ENCODE measurements at places on chromosomes 6 and 20.

GRCh38 chr6:136723780-136724179 is 68.5 kb downstream of the MAP3K5 start:
- no peak for DNase-seq

DNA sequence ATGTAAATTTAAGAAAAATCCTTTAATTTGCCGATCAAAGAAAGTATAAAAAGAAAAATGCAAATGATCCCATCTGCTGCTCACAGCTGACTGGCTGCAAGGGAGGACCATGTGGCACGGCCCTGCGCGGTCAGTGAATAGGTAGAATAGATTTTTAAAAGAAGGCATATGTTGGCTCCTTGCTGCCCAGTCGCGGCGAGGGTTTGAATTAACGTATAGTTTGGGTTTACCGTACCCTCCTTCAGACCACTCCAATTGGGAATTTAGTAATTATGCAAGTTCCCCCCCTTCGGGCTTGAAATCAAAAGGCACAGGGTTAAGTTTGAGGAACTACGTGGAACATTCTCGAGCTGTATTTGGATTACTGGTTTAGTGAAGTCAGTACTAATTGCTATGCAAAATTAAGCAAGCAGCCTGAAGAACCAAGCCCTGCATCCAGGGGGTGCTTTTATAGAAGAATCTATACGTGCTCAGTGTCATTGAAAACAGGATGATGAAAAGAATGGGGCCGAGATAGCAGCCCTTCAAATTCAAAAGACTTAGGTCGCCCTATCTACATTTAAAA is 1.1 kb upstream of the BEND3 start:
- no peak for DNase-seq

- DNase-seq = no peak
Measured at GRCh38 chr20:54070187-54070987, at the start of gene BCAS1. TSS of gene BCAS1 (minus strand) at chr20:54070594. CDS start at chr20:54058718, 11,876 bp downstream.

DNA sequence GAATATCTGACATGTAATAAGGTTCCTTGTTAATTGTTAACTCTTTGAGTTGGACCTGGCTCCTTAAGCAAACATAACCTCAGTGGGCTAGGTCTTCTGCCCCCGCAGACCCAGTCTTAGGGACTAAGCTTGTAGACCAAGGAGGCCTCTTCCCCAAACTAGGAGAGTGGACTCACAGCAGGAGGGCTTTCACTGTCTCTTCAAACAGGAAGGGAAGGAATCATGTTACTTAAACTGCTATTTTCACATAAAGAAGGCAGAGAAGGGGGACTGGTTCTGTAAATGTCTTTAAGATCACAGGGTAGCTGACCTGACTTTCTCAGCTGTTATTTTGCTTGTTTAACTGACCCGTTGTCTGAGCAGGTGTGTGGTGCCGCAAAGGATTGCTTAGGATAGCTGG is 34.9 kb upstream of the PRDM1 start:
- DNase-seq = no peak

DNA sequence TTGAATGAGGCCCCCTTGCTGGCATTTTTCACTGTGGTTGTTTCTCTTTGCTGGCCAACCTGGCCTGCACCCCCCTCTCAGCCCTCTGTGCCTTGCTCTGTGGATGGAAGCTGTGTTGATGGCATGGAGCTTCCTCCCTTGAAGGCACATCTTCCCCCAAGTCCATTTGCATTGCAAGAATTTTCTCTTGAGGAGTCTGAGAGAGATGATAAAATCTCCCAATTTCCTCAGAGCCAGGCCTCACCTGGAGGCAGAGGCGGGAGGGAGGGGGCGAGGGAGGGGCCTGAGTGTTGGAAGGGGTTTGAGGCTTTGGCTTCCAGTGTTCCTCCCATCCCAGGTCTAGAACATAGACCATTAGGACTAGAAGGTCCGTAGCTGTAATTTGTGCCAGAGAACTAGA is 175.1 kb downstream of the SCP2D1 start:
- no peak for DNase-seq

DNA sequence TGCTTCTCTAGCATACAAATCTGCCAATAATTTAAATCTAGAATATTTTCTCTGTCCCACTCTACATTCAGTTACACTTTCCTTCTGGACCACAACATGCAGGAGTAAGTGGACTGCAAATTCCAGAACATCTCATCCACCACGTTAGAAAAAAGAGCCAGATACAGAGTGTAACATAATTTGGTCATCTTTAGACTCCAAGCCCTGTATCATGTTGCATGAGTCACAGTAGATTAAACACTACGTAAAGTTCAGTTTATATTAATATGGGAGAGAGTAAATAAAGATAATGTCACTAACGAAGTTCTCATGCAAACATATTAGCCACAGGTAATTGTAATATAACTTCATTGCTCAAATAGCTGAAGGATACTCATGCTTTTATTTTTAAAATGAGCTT is 327.0 kb downstream of the C6orf118 start:
- DNase-seq = no peak

DNA sequence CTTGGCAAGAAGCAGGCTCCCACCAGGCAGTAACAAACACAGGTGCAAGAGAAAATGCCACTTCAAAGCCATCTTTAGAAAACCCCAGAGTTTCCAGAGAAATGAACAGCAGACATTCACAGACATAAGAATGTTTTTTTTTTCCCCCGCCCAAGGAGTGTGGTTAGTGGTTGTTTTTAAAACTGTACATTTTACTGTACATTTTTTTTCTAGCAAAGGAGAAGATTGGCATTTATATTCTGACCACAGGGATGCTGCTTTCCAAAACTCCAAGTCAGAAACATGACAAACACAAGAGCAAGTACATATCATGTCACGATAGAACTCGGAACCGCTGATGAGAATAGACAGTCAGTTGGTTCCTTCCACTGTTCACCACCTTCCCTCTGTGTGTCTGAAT is 197.9 kb downstream of the LRFN2 start:
- no peak for DNase-seq

- no peak for DNase-seq
Measured at GRCh38 chr6:52725535-52726192, 37.6 kb downstream of the GSTA2 start.

GRCh38 chr6:122416825-122417224 is 17.4 kb downstream of the HSF2 start:
- no peak for DNase-seq

- DNase-seq = no peak
Measured at GRCh38 chr20:50182346-50182745, 8.3 kb upstream of the CEBPB start.

DNA sequence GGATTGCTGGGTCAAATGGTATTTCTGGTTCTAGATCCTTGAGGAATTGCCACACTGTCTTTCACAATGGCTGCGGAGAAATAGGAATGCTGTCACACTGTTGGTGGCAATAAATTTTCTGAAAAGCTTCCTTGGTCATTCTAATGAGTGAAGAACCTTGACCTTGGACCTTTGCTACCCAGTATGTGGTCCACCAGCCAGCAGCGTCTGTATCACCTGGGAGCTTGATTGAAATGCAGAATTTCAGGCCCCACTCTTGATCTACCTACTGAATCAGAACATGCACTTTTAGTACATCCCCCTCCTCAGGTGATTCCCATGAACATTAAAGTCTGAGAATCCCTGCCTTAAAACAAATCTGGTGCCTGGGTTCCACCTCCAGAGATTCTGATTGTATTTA is 27.5 kb upstream of the GLP1R start:
- DNase-seq = no peak

GRCh38 chr6:20819774-20820400 is 285.6 kb downstream of the CDKAL1 start:
- no peak for DNase-seq

GRCh38 chr6:33702345-33702977 is 9.0 kb downstream of the UQCC2 start:
- DNase-seq = no peak

DNA sequence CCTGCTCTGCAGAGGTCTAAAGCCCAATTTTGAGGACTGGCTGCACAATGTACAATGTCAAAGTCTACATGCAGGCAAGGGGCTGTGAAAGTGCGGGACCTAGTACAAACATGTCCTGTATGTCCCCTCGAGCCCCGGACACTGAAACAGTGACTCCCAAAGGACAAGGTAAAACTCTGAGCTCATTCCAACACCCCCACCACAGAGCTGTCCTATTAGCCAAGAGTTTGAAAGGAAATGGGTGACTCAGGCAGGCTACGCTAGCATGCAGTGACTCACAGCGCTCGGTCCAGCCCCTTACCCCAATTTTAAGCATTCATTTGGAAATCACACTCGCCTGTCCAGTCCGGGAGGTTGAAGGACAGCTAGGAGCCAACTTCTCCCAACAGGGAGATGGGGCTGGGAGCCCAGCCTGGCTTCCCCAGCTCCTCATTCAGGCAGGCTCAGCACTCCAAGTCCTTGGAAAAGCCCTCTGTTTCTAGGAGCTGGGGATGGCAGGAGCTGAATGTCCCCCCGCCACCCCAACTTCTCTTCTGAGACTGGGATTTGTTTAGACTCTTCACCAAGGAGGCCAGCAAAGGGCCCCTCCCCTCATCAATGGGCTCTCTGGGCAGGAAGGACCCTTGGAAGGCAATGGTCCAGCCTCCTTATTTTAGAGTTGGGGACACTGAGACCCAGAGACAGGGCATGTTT is 3.9 kb downstream of the SDC4 start:
- DNase-seq = peak; percentile 76

DNA sequence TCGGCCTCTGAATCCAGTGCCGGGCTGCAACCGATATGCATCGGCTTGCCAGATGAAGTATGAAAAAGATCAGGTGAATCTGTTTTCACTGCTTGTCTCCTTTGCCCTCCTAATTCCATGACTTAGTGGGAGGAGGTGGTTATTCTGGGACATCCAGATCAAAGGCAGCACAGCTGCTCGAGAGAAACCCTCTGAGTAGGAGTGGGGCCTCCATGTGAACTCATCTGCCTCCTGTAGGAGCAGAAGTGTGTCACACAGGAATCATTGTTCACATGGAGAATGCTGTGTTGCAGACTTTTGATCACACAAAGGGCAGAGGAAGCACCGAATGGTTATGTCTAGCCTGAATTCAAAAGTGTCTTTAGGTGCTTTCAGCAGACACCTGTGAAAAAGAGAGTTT is 73.1 kb upstream of the SLC22A1 start:
- DNase-seq = no peak

DNA sequence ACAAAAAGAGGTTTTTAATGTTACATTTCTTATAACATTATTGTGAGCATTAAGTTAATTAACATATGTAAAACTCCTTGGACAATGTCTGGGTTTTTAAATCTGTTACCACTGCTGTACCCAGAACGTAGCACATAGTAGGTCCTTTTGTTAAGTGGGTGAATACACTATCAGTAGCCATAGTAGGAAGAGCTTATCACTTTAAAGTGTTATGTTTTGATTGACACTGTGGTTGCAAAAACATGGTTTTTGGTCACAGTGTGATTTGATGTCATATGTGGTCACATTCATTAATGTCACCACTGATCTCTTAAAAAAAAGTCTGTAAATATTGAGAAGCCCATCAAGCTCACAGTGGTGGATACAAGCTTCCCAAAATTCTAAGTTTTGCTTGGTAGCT is 160.7 kb downstream of the PLCB1 start:
- DNase-seq = no peak

GRCh38 chr6:16800942-16801341 is 39.7 kb upstream of the ATXN1 start:
- no peak for DNase-seq

GRCh38 chr20:56371977-56372376 is 13.2 kb downstream of the FAM210B start:
- no peak for DNase-seq

- DNase-seq = no peak
Measured at GRCh38 chr6:62150048-62150663, 135.9 kb downstream of the KHDRBS2 start.

DNA sequence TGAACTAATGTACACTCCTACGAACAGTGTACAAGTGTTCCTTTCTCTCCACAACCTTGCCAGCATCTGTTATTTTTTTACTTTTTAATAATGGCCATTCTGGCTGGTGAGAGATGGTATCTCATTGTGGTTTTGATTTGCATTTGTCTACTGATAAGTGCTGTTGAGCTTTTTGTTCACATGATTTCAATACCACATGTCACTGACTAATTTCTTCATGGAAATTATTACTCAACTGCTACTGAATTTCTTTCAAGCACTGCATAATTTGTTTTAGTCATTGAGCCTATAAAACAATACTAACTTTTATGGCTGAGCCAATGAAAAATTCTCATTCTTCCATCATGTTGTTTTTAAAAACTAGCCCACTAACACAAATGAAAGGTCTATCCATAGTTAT is 115.4 kb downstream of the FRK start:
- DNase-seq = no peak

DNA sequence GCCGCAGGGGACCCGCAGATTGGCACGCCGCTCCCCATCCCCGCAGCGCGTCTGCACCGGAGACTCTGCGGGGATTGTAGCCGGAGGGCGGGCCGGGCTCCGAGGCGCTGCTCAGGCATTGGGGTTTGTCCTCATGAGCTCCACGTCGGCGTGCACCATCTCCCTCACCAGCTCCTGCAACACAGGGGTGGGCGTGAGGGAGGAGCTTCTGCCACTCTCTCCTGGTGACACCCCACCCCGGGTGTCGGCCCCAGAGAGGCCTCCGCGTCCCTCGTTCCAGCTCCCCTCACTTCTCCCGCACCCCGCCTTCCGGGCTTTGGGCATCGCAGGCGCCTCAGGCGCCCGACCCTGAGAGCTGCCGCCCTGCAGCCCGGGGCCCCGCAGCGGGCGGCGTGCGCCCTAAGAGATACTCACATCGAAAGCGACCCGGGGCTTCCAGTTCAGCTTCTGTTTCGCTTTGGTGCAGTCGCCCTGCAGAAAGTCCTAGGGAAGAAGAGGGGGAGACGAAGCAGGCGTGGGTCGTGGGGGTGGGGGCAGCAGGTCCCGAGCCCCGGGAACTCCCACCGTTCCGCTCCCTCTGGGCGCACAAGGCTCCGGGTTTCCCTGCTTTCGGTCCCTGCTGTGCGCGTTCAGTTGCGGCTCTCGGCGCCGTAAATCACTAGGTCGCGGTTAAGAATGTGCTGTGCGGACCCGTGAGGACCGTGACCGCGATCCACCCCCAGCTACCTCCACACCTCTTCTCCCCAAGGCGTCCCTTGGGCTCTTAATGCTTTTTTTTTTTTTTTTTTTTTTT is 14.5 kb downstream of the FOXC1 start:
- DNase-seq = no peak

- no peak for DNase-seq
Measured at GRCh38 chr6:112983713-112984261, 636.7 kb downstream of the RFPL4B start.

- DNase-seq = no peak
Measured at GRCh38 chr6:157953580-157954091, 28.0 kb upstream of the SYNJ2 start.

GRCh38 chr6:142857233-142857761 is 87.7 kb downstream of the HIVEP2 start:
- DNase-seq = no peak

All from posterior cingulate gyrus (tissue), 11 donors.